CD4-positive, alpha-beta T cell (primary cell): ENCODE measurements at places on chromosomes 1 and 21. TPM values are rescaled to one million over a fixed set of nuclear protein-coding genes. Genes with fewer than 3 reads are reported as not detected.

Gene ASCL5
- 0.49 TPM for total RNA-seq

GRCh38 chr1:46592823-46593222 is 11.2 kb downstream of the MKNK1 start:
- no peak for DNase-seq
- peaks cover 16% of the 10 kb centered on the region for H3K4me1 ChIP-seq
- H3K36me3 ChIP-seq, result peaks cover 49% of the 10 kb centered on the region
- no peak overlapping the region for H3K4me3 ChIP-seq
- H3K27me3 ChIP-seq, result no peaks in the 10 kb centered on the region

Gene OR2T33
- 0.25 TPM for total RNA-seq

DNA sequence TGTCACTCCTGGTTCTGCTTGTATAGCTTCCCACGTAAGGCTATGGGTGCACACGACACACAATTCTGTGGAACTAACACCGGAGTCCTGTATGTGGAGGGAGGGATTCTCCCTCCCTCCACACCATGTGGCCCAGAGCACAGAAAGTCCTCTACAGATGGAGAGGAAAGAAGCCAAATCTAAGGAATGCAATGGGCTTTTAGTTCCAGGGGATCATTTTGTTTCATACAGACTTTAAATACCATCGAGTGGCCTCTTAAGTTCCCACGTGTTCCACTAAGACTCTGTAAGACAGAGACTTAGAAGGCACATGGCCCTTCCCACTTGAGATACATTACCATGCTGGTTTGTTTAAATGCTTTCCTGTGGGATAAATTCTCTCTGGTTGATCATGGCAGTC is 156.0 kb downstream of the TGFB2 start:
- no peaks in the 10 kb centered on the region for H3K27me3 ChIP-seq
- no peak overlapping the region for H3K4me3 ChIP-seq
- H3K27ac ChIP-seq, result no peak overlapping the region
- no peaks in the 10 kb centered on the region for H3K4me1 ChIP-seq
- H3K36me3 ChIP-seq, result no peaks in the 10 kb centered on the region
- no peak for DNase-seq

DNA sequence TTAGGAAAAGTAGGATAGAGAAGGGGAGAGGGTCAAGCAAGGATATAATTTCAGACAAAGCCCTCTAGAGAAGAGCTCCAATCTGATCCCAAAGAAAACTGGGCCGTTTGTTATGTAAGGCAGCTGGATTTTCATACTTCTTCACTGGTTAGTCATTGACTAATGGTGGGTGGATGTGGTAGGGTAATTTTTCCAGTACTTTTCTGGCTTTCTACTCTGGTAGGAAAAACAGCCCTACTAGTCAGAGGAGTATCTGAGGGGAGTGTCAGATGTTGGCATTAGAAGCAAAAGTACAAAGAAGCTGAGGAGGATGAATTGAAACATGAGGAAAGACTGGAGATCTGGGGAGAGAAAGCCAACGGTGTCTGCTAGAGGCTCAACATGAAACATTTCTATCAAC is 145.3 kb downstream of the TNFSF18 start:
- H3K4me1 ChIP-seq, result peaks cover 9% of the 10 kb centered on the region
- no peaks in the 10 kb centered on the region for H3K27me3 ChIP-seq
- H3K27ac ChIP-seq, result no peak overlapping the region
- no peaks in the 10 kb centered on the region for H3K36me3 ChIP-seq

DNA sequence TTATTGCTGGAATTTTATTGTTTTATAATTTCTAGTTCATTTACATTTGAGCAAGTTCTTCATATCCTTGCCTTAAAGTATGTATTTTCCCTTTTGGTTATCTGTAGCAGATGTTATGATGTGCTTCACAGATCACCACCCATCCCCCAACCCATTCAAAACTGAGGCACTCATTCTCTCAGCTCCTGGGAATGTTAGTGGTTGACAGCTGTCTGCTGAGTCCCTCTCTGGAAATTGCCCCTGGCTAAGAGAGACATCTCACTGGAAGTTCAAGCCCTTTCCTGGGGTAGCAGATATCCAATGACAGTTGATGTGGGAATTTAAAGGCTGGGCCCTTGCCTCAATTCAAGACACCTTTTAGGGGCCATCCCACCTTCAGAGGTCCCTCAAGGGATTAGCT is 4.3 kb upstream of the DPYD start:
- H3K4me3 ChIP-seq, result no peak overlapping the region
- DNase-seq, result no peak
- H3K36me3 ChIP-seq, result no peaks in the 10 kb centered on the region
- H3K27me3 ChIP-seq, result no peaks in the 10 kb centered on the region
- no peak overlapping the region for H3K27ac ChIP-seq

- DNase-seq, result no peak
- H3K27me3 ChIP-seq, result no peaks in the 10 kb centered on the region
- no peak overlapping the region for H3K27ac ChIP-seq
- peaks cover 7% of the 10 kb centered on the region for H3K36me3 ChIP-seq
- H3K4me1 ChIP-seq, result peaks cover 24% of the 10 kb centered on the region
Measured at GRCh38 chr1:112636597-112637253, 17.1 kb downstream of the CAPZA1 start.

- no peak for DNase-seq
- H3K4me3 ChIP-seq, result no peak overlapping the region
- H3K27ac ChIP-seq, result no peak overlapping the region
Measured at GRCh38 chr1:51863384-51863783, 15.1 kb downstream of the NRDC start.

Gene OR2T6
- not detected for total RNA-seq

- H3K27ac ChIP-seq, result no peak overlapping the region
- no peaks in the 10 kb centered on the region for H3K36me3 ChIP-seq
- no peak for DNase-seq
- H3K27me3 ChIP-seq, result no peaks in the 10 kb centered on the region
- H3K4me3 ChIP-seq, result no peak overlapping the region
Measured at GRCh38 chr1:167095368-167095767, 1.5 kb downstream of the STYXL2 start.
